ENCODE measurements at places on chromosomes 12 and 14.

GRCh38 chr14:50318031-50318626, 6.0 kb downstream of the DMAC2L start:
- H3K4me3 ChIP-seq: no peak overlapping the region
- no peak overlapping the region for H3K27ac ChIP-seq
- no peaks in the 10 kb centered on the region for H3K36me3 ChIP-seq
- peaks cover 3% of the 10 kb centered on the region for H3K4me1 ChIP-seq
- no peaks in the 10 kb centered on the region for H3K27me3 ChIP-seq

GRCh38 chr14:69260861-69261564, 1.1 kb downstream of the GALNT16 start:
- DNase-seq: no peak
- H3K4me1 ChIP-seq: peaks cover 14% of the 10 kb centered on the region
- no peaks in the 10 kb centered on the region for H3K36me3 ChIP-seq
- H3K4me3 ChIP-seq: peak overlapping the region; percentile 67
- H3K27ac ChIP-seq: no peak overlapping the region
- H3K27me3 ChIP-seq: peaks cover 28% of the 10 kb centered on the region

DNA sequence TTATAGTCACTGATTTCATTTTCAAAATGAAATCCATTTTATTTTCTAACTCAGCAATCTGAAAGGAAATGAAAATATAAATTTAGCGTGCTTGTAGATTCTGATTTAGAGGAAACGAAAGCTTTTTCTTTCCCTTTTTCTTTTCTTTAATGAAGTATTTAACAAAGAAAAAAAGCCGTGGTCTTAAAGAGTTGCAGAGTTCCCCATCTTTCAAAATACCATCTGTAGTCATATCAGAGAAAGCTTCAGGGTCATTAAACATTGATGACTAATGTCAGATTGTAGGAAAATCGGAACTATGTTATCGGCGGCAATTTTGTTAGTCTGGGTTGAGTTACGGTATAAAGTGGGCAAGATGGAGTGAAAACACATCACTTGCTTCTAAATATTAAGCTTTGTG, 32.3 kb downstream of the DRAM1 start:
- no peak overlapping the region for H3K4me3 ChIP-seq
- H3K4me1 ChIP-seq: no peaks in the 10 kb centered on the region
- no peaks in the 10 kb centered on the region for H3K27me3 ChIP-seq
- H3K36me3 ChIP-seq: no peaks in the 10 kb centered on the region

- H3K4me1 ChIP-seq: peaks cover 4% of the 10 kb centered on the region
- DNase-seq: no peak
- no peak overlapping the region for H3K27ac ChIP-seq
- no peaks in the 10 kb centered on the region for H3K36me3 ChIP-seq
- no peak overlapping the region for H3K4me3 ChIP-seq
Observed at GRCh38 chr14:91119556-91120311, 5.9 kb downstream of the DGLUCY start.

DNA sequence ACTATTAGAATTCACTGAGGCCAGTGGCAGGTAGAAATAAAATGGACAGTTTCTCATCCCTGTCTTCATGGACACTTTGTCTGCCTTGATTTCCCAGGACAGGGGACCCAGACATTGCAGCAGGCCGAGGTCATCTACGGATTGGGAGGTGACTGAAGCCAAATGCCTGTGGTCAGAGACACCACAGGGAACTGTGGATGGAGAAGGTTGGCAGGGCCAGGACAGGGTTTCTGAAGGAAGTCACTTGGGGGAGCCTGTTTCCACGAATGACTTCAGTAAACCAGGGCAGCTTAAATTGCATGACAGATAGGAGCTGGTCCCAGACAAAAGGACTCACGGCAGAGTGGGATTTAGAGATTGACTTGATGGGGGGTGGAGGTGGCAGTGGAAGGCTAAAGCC, 224.9 kb downstream of the NTF3 start:
- H3K27ac ChIP-seq: no peak overlapping the region
- DNase-seq: no peak
- H3K27me3 ChIP-seq: no peaks in the 10 kb centered on the region
- no peaks in the 10 kb centered on the region for H3K36me3 ChIP-seq
- H3K4me1 ChIP-seq: no peaks in the 10 kb centered on the region

GRCh38 chr14:89728964-89729363, 225.6 kb downstream of the EFCAB11 start:
- H3K4me1 ChIP-seq: no peaks in the 10 kb centered on the region
- H3K27ac ChIP-seq: no peak overlapping the region
- H3K4me3 ChIP-seq: no peak overlapping the region
- H3K27me3 ChIP-seq: no peaks in the 10 kb centered on the region
- no peaks in the 10 kb centered on the region for H3K36me3 ChIP-seq
- DNase-seq: no peak

DNA sequence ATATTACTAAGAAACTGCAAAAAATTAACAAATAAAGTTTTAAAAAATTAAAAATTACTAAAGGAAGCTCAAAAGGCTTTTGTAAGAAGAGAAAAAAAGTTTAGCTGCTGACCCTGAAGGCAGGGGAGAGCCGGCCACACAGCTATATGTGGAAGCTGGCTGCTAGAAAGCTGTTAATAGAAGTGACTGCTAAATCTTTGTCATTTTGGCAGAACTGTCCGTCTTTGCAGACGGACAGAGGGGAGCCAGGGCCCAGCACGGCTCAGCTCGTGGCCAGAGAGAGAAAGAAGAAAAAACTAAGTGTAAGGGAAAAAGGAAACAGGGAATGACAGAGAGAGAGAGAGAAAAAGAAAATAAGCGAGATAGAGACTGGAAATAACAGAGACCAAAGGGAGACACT, 27.9 kb downstream of the PRMT8 start:
- H3K27me3 ChIP-seq: no peaks in the 10 kb centered on the region
- H3K4me1 ChIP-seq: peaks cover 40% of the 10 kb centered on the region
- no peak overlapping the region for H3K27ac ChIP-seq
- no peak overlapping the region for H3K4me3 ChIP-seq
- H3K36me3 ChIP-seq: no peaks in the 10 kb centered on the region

DNA sequence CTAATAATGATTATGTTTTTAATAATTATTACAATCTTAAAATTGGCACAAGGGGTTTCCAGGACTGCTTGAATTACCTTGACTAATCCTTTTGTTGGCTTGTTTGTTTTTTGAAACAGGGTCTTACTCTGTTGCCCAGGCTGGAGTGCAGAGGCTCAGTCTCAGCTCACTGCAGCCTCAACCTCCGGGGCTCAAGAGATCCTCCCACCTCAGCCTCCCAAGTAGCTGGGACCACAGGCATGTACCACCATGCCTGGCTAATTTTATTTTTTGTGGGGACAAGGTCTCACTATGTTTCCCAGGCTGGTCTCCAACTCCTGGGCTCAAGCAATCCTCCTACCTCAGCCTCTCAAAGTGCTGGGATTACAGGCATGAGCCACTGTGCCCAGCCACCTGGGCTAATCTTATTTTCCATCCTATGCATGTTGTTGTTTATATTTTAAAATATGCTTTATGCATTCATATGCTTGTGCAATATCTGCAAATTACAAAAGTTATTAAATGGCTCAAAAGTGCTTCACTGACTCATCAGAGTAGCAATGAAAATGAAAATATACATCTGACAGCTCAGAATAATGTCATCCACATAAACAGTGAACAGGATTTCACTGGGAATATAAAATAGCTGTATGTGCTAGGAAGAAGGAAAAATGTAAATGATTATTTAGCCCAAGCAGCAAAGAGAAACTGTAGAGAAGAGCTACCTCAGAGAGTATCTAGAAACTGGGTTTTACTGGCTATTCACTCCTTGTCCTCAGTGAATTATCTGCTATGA, 24.8 kb upstream of the PLEKHG6 start:
- H3K4me1 ChIP-seq: no peaks in the 10 kb centered on the region
- no peaks in the 10 kb centered on the region for H3K36me3 ChIP-seq
- H3K27ac ChIP-seq: no peak overlapping the region
- H3K27me3 ChIP-seq: no peaks in the 10 kb centered on the region
- no peak for DNase-seq
- H3K4me3 ChIP-seq: no peak overlapping the region

GRCh38 chr14:101814934-101815333, 53.4 kb downstream of the PPP2R5C start:
- DNase-seq: no peak
- H3K27me3 ChIP-seq: no peaks in the 10 kb centered on the region
- peak overlapping the region; percentile 18 for H3K27ac ChIP-seq
- peaks cover 10% of the 10 kb centered on the region for H3K4me1 ChIP-seq
- H3K4me3 ChIP-seq: no peak overlapping the region
- no peaks in the 10 kb centered on the region for H3K36me3 ChIP-seq

- no peak for DNase-seq
- H3K4me1 ChIP-seq: no peaks in the 10 kb centered on the region
- no peak overlapping the region for H3K4me3 ChIP-seq
- H3K27me3 ChIP-seq: no peaks in the 10 kb centered on the region
Observed at GRCh38 chr12:40953076-40953475, 235.0 kb upstream of the PDZRN4 start.

Data from cardiac muscle cell (in vitro differentiated cells and primary cell).